ENCODE measurements at places on chromosomes 1 and 21.

- no peak for DNase-seq
Observed at GRCh38 chr1:167514288-167514687, 4.0 kb downstream of the CD247 start.

DNA sequence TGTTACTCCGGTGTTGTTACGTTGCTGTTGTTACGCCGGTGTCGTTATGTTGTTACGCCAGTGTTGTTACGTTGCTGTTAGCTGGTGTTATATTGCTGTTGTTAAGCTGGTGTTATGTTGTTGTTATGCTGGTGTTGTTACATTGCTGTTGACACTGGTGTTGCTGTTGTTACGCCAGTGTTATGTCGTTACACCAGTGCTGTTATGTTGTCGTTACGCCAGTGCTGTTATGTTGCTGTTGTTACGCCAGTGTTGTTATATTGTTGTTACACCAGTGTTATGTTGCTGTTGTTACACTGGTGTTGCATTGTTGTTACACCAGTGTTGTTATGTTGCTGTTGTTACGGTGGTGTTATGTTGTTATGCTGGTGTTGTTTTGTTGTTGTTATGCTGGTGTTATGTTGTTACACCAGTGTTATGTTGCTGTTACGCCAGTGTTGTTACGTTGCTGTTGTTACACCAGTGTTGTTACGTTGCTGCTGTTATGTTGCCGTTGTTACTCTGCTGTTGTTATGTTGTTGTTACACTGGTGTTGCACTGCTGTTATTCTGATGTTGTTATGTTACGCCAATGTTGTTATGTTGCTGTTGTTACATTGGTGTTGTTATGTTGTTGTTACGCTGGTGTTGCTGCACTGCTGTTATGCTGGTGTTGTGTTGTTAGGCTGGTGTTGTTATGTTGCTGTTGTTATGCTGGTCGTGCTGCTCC, 25.6 kb downstream of the H6PD start:
- DNase-seq: no peak

- DNase-seq: no peak
Observed at GRCh38 chr21:31196724-31197123, 147.3 kb downstream of the TIAM1 start.

DNA sequence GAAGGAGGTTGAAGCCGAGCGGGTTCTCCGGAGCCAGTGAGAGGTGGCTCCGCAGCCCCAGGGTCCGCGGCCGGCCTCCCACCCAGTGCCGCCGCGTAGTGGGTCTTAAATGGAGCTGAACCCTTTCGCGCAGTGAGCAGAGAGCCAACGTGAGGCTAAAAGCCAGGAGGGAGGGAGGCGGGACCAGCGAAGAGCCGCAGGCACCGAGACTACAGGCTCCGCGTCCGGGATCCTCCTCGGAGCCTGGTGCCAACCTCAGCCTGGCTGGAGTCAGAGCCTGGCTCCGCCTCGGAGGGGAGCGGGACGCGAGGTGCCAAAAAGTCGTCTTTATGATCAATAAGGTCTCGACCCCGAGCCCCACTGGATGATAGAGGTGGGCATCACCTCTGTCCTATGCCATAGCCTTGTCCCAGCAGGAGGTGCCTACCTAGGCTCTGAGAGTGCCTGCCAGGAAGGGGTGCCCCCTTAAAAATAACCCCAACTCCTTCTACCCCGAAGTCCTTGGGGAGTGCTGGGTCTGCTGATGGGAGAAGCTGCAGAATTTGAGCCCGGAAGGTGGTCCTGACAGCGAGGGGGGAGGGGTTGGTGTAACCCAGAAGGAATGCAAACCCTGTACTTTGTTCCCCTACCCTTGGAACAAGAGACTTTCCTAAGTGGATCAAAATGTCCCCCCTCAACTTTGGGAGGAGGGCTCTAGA, 1.6 kb downstream of the IGSF21 start:
- peak; percentile 61 for DNase-seq

DNA sequence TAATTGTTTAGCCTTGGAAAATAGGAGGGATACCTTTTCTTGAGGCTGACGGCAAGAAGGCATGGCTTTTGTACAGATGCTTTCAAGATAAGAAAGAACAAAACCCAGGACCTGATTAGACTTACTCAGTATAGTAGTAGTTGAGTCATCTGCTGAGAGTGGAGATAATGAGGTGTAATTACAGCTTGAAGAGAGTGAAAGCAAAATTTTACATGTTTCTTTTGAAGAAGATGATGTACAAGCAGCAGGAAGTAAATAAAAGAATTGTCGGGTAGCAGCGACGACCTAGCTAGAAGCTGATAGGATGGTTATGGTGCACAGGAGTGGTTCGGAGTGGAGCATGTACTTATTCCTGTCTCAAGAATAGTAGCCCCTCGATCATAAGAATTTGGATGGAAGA, 6.6 kb downstream of the ANGPTL1 start:
- DNase-seq: no peak

DNA sequence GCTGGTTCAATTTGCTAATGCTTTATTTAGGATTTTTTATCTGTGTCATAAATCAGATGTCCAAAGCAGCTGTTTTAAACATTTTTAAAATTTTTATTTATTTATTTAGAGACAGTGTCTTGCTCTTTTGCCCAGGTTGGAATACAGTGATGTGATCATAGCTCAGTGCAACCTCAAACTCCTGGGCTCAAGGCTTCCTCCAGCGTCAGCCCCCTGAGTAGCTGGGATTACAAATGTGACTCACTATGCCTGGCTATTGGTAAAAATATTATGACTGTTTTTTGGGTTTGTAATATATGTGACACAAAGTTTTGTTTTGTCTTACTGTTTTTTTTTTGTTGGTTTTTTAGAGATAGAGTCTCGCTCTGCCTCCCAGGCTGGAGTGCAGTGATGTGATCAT, 11.8 kb downstream of the ZBED6 start:
- DNase-seq: no peak

GRCh38 chr1:53383136-53383870, 55.4 kb upstream of the LRP8 start:
- no peak for DNase-seq

- no peak for DNase-seq
Observed at GRCh38 chr1:71015745-71016144, 31.9 kb downstream of the PTGER3 start.

- DNase-seq: no peak
Observed at GRCh38 chr1:160862203-160863060, at the start of gene CD244. Gene CD244, minus strand, starts transcription at chr1:160862887. Its CDS starts 210 bp downstream, at chr1:160862677.

- no peak for DNase-seq
Observed at GRCh38 chr1:97157991-97158390, 436.4 kb downstream of the PTBP2 start.

- no peak for DNase-seq
Observed at GRCh38 chr1:228343191-228343661, 63.4 kb downstream of the TRIM11 start.

GRCh38 chr1:179767996-179768395, 24.9 kb downstream of the FAM163A start:
- DNase-seq: no peak

DNA sequence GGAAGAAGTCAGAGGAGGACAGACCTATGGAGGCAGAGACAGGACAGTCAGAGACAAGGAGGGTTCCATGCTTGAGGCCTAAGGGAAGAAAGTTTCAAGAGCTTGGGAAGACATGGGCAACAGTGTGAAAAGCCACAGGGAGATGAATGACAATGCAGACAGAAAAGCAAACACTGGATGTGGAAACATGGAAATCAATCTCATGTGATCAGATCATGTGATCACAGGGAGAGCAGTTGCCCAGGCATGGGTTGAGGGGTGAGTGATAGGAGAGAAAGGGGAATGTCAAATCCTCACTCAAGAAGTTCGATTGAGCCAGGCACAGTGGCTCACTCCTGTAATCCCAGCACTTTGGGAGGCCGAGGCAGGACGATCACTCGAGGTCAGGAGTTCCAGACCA, 17.2 kb downstream of the PTAFR start:
- no peak for DNase-seq

- no peak for DNase-seq
Observed at GRCh38 chr1:190205713-190206112, 272.0 kb downstream of the BRINP3 start.

- no peak for DNase-seq
Observed at GRCh38 chr1:201363467-201363866, 14.0 kb downstream of the TNNT2 start.

- no peak for DNase-seq
Observed at GRCh38 chr1:114023377-114023776, 44.1 kb downstream of the OLFML3 start.

GRCh38 chr1:167090314-167090942, at the start of gene GPA33:
Gene GPA33, minus strand, starts transcription at chr1:167090377. Its CDS starts 90 bp downstream, at chr1:167090287.
- DNase-seq: no peak

DNA sequence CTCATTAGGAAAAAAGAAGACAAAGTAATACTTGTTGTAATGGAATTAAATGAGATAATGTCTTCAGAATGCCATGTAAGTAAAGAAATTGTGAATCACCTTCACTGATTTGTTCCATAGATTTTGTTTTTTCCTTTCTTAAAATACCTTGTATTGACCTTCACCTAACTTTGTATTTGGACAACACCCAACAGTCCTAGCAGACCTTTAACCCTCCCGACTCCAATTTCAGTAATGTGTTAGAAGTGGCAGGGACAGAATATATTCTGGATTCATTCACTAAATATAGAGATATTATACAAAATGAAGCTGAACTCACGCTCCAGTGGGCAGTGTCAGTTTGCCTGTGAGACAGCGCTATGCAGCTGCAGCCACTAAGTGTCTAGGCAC, 57.9 kb downstream of the UCK2 start:
- DNase-seq: no peak

DNA sequence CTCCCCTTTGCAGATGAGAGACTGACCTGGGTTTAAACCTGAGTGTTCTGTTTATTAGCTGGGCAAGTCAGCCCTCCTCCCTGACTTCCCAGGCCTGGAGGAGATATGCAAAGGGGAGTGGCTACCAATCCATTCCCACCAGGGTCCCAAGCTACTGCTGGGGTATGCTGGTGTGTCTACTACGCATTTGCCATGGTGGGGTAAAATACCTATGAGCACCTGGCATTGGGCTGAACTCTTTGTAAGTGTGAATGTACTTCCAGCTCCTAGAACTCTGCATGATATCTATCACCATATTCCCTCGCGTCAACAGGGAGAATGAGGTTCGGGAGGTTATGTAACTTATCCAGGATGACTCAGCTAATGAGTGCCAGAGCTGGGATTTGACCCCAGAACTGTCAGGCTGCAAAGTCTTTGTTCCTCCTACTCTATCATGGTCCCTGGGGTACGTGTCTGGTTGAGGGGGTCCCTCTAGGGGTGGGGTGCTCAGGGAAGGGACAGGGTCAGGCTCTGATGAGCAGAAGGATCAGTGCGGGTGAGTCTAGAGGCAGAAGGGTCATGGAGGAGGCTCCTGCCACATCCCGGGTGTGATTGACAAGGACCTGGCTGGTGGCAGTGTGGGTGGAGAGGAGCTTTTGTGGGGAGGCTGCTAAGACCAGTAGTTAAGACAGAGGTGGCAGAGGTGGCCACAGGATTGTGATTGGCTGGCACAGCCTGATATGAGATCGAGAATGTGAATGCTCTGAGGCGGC, 16.7 kb downstream of the AMPD2 start:
- no peak for DNase-seq

- DNase-seq: no peak
Observed at GRCh38 chr1:162899422-162900146, 38.6 kb upstream of the CCDC190 start.

DNA sequence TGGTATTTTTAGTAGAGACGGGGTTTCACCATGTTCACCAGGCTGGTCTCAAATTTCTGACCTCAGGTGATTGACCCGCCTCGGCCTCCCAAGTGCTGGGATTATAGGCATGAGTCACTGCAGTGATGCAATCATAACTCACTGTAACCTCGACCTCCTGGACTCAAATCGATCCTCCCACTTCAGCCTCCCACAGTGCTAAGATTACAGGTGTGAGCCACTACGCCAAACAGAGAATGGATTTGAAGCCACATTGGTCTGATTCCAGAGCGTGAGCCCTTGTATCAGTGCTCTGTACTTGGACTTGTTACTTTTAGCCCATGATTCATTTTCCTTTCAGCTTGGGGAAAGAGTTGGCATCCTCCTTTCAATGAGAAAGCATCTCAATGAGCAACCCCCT, 14.9 kb upstream of the ZNF683 start:
- no peak for DNase-seq

GRCh38 chr1:219326843-219327242, 153.2 kb downstream of the LYPLAL1 start:
- no peak for DNase-seq

- no peak for DNase-seq
Observed at GRCh38 chr1:247347477-247348222, 16.0 kb upstream of the ZNF496 start.

GRCh38 chr1:67869233-67869632, 36.0 kb upstream of the GNG12 start:
- no peak for DNase-seq

DNA sequence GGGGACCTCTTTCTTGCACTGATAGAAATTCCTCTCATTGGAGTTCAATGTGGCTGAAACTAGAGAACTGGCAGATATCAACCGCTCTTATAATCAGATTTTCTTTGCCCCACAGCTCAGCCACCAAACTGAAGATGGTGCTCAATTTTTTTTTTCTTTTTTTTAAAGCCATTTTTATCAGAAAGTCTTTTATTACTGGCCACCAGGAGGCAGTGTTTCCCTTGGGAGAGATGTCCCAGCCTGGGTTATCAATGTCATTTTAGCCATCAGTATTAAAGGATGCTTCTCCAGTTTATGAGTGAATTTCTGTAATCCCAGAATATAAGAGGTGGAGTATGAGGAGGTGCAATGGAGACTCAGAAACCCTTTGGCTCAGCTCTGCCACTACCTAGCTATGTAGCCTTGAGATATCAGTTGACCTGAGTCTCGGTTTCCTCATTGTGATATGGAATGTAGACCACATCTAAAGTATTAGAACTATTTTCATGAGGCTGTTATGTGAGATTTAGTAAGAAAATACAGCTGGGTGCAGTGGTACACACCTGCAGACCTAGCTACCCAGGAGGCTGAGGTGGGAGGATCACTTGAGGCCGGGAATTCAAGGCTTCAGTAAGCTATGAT, 27.6 kb downstream of the CD244 start:
- no peak for DNase-seq

GRCh38 chr1:165869343-165869742, 41.9 kb downstream of the UCK2 start:
- DNase-seq: no peak

DNA sequence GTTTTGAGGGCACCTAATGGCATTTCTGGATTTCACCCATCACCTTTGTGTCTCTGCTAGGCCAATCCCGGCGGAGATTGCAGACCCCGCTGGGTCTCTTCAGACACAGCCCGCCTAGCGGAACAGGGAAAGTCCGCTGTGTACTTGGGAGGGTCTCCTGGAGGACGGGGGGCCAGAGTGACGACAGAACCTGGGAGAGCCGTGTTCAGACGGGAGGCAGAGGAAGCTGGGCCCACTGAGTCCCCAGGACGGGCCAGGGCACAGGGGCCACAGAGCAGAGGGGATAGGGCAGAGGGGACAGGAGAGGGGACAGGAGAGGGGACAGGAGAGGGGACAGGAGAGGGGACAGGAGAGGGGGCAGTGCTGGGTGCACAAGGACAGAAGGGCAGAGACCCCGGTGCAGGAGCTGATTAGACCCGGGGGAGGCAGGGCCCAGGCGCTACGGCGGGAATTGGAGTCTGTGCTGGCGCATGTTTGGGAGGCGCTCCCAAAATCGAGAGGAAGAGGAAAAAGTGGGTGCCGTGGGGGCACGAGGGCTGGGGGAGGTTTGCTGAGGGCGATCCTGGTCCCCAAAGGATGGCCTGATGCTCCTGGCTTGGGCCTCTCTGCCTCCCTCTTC, 12.7 kb downstream of the TRPM2 start:
- no peak for DNase-seq

- DNase-seq: no peak
Observed at GRCh38 chr1:93701629-93702028, 20.0 kb upstream of the BCAR3 start.

- DNase-seq: no peak
Observed at GRCh38 chr1:224521904-224522734, 87.5 kb upstream of the WDR26 start.

- DNase-seq: no peak
Observed at GRCh38 chr1:10646347-10646861, 150.0 kb downstream of the CASZ1 start.
